ENCODE measurements at places on chromosomes 2 and 18.

DNA sequence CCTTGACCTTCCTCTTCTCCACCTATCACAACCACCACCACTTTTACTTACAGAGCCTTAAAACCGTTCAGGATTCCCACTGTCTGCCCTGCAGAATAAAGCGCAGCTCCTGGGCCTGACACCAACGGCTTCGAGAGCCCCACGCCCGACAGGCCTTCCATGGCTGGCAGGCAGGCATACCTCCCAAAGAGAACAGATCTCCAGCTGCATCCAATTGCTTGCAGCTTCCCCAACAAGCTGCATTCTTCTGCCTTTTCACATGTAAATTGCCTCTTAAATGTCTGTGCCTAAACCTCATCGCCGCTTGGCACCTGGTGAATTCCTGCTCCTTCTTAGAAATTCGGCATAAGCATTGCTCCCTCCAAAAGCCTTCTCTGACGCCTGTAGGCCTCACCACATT is 31.5 kb upstream of the FAM124B start:
- DNase-seq = no peak

GRCh38 chr2:234752966-234753365 is 198.9 kb upstream of the SH3BP4 start:
- DNase-seq = no peak

DNA sequence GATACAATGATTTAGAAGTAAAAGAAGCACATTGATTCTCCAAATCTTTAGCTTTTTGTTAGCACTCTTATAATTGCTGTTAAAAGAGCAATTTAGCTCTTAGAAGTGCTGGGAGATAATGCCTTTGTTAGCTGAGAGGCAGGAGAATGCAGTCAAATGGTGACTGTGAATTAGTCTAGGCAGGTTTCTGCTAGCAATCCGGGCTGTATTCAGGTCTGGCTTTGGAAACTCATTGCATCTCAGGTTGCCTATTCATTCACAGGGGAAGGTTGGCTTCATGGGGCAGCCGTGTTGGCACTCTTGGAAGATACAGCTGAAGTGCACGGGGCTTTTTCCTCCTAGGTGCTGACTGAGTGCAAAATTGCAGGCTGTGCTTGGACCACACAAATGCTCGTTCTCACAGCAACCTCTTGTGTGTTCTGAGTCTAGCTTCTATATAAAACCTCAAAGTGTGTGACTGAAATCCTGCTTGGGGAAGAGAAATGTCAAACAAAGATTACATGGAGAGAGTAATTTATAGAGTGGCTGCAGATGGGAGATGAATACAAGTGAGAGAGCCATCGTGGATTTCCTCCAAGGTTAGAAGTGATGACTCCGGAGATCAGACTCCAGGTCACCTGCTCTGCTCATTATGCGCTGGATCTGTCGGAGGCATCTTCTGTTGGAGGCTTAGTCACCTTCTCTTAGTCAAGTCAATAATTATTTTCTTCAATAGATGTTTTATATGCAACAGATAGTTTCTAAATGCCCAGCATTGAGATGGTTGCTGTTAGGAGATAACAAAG is 167.8 kb downstream of the PMAIP1 start:
- no peak for DNase-seq

DNA sequence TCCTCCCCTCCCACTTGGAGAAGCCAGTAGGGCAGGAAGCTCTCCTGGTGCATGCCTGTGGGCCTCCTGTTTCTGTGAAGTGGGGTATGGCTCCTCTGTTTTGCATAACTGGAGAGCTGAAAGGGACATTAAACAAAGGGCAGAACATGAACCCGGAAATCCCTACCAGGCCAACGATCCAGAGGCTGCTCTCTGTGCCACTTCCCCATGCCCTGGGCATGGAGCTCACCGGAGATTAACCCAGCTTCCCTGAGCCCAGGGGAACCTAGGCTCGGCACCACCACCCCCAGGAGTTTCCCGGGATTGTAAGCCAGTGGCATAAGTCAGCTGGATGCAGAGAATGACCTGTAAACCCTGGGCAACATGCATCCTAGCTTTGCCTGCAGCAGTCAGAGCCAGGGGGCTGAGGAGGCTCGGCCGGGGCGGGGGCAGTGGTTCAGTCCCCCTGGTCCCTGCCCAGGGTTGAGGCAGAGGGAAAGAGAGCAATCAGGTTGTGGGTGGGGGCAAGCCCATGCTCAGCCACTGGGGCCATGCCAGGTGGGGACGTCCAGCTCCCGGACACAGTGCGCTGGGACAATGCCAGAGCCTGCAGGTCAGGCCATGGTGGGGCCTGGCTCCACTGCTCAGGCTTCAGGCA is 49.5 kb downstream of the TIMM21 start:
- no peak for DNase-seq

- no peak for DNase-seq
Measured at GRCh38 chr2:132623096-132623839, 46.7 kb downstream of the LYPD1 start.

- DNase-seq = no peak
Measured at GRCh38 chr2:96679848-96680247, 37.3 kb downstream of the FER1L5 start.

GRCh38 chr2:169365029-169365480 is 2.7 kb upstream of the LRP2 start:
- no peak for DNase-seq

DNA sequence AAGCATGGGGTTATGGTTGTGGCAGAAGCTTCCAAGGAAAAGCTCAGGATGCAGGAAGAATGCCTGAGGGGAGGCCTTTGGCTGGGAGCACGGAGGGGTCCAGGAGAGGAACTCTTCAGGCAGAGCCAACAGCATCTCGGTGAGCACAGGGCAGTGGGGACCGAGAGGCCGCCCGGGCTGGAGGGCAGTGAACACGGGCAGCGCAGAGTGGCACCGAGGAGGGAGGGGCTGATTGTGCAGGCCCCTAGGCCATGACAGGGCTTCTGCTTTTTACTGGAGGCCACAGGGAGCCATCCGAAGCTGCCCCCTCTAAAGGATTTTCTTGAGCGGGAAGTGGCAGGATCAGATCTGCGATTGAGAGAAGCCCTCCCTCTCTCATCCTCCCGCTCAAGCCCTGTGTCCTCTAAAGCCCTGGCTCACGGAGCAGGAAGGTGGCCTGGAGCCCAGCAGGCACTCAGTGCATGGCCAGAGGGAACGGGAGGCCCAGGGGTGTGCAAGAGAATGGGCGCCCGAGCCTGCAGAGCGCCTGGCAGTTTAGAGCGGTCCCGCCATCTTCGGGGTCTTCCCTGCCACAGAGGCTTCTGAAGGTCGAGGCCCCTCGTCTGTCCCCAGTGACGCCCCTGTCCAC is 110.0 kb upstream of the STON1 start:
- DNase-seq = no peak

DNA sequence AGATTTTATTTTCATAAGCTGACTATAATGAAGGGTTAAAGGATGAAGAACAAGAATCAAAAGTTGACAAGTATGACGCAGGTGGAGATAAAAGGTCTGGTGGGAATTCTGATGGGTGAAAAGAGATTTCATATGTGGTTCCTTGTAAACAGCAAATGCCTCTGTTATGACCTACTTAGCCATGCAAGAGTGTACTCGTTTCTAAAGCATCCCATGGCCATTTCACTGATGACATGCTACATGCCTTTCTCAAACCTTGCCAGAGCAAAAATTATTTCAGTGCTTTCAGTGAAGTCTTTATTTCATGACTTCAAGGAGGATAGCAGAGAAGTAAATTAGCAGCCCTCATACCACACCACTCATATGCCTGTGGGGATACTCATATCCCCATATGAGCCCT is 71.7 kb downstream of the FEZ2 start:
- no peak for DNase-seq

- no peak for DNase-seq
Measured at GRCh38 chr2:98807929-98808328, 77.0 kb upstream of the MGAT4A start.

DNA sequence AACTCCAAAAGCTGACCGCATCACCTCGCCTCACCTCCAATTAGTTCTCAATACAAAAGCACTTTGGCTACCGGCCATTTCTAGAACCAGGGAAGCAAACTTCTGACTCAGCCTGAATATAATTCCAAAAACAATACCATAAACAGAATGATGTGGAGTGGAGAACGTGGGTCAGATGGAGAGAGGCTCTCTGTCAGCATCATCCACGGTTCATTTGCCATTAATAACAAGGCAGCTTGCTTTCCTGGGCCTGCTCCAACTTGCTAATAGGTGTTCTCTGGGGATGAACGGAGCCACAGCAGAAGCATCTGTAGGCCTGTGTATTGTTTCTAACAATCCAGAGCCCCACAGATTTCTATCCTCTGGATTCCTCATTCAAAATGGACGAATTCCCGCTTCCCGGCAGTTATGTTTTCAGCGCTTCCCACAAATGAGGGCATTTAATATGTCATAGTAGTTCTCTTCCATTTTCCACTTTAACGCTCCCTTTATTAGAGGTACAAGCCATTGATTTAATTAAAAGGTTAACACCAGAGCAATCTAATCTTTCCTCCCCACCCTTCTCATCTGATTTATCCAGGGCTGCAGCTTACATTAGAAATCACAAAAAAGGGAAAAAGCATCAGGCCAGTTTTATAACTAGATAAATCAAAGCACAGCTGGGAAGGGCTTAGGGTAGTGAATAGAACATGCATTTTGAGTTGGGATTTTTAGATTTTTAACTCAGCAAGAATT is 23.2 kb upstream of the CNTNAP5 start:
- DNase-seq = no peak

GRCh38 chr2:18381386-18381785 is 179.1 kb downstream of the RDH14 start:
- no peak for DNase-seq

DNA sequence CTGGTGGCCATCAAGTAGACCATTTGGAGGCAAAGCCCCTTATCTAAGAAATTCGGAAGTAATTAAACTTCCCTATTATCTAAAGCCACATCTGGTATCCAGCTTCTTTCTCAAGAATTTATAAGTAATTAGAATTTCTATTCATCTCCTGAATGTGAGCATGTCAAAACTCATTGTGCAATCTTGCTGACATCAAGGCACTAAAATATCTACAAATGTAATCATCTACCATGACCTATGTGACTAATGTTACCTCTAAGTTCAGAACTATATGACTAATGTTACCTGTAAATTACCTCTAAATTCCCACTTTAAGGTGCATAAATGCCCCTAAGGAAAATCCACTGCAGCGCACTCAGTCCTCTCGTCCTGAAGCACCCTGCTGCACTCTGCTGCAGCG is 773.0 kb downstream of the CPS1 start:
- DNase-seq = no peak

DNA sequence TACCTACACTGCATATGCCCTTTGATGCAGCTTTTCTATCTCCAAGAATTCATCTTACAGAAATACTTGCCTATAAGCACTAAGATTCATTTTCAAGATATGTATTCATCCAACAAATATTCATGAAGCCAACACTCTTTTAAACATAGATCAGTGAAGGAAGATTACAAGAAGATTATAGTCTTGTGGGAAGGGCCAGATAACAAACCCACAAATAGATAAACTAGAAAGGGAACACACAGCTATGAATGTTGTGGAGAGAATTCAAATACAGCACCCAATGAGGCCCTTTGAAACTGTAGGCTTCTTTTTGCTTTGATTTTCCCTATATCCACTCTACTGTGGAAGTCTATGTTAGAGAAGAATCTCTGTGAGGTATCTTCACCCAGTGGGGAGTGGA is 186.7 kb upstream of the RBMS1 start:
- no peak for DNase-seq

DNA sequence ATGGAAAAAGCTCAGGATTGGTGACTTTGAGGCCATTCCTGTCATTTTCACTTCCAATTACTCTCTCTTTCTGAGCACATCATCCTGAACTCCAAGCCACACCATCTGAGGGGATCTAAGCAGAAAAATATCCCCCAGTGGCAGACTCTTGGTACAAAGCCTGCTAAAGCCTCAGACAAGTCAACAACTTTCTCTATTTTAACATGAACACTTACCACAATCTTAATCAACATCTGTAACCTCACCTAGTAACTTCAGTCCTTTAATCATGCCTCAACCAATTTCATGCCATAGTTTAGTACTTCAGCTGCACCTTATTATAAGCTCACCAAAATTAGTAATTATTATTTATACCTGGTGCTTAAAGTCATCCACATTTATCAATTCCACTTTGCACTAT is 128.9 kb downstream of the DTNB start:
- DNase-seq = no peak

DNA sequence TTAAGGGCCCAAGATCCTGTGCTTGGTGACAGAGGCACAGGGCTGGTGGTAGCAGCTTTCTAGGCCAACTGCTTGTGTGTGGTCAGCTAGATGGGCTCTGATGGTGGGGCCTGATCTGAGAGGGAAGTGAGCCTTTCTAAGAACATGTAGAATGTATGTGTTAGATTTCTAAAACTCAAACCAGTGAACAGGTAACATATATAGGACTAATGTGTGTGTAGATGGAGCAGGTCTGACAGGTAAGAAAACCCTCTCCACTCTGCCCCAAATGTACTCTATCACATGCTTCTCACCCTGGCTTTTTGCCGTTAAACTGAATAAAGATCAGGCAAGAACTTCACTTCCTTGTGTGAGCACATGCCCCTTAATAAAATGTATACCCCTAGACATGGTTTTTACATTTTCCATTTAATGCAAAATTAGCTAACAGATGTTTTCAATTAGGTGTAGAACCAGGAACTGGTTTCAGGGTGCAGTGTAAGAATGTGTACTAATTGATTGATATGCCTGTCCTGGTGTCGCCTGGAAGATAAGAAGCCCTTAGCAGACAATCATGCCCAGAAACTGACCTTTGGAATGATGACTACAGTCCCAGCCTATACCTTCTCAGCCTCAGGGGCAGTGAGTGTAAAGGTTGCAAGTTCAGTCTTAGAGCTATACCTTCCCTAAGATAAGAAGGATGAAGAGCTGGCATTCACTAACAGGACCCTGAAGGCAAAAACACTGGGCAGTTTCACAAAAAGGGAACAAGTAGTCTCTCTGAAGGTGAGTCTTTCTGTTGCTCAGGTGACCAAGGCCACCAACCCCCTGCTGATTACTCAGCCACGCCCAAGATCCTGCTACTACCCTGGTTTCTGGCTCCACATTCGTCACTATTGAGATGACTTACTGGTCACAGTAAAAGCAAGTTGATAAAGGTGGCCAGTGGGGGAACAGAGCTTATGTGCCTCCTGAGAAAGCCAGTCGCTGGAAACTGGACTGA is 71.2 kb downstream of the SPATS2L start:
- DNase-seq = no peak

- DNase-seq = no peak
Measured at GRCh38 chr2:135985826-135986393, 484 bp upstream of the DARS1 start.

DNA sequence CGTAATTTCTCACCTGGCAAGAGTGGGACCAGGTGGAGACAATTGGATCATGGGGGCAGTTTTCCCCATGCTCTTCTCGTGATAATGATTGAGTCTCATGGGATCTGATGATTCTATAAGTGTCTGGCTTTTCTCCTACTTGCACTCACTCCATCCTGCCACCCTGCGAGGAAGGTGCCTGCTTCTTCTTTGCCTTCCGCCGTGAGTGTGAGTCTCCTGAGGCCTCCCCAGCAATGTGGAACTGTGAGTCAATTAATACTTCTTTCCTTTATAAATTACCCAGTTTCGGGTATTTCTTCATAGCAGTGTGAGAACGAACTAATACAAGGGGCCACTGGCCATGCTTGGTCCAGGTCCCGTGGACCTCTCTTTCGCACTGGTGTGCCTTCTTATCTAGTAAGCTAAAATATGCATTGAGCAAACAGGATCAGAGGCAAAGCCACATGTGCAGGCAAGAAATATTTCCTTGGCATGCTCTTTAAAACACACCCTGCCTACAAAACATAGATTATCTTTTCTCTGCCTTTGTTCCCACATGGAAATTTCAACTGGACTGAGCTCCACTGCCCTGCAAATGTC is 821.1 kb downstream of the TRIB2 start:
- no peak for DNase-seq

GRCh38 chr2:239093542-239093941 is 245.7 kb downstream of the TWIST2 start:
- DNase-seq = no peak

GRCh38 chr2:160956243-160956802 is 203.9 kb upstream of the TANK start:
- DNase-seq = no peak
